ENCODE measurements at places on chromosomes 11 and 22. TPM values are rescaled to one million over a fixed set of nuclear protein-coding genes. Genes with fewer than 3 reads are reported as not detected.

GRCh38 chr11:126702987-126703386, 297.6 kb downstream of the KIRREL3 start:
- no peak for DNase-seq

DNA sequence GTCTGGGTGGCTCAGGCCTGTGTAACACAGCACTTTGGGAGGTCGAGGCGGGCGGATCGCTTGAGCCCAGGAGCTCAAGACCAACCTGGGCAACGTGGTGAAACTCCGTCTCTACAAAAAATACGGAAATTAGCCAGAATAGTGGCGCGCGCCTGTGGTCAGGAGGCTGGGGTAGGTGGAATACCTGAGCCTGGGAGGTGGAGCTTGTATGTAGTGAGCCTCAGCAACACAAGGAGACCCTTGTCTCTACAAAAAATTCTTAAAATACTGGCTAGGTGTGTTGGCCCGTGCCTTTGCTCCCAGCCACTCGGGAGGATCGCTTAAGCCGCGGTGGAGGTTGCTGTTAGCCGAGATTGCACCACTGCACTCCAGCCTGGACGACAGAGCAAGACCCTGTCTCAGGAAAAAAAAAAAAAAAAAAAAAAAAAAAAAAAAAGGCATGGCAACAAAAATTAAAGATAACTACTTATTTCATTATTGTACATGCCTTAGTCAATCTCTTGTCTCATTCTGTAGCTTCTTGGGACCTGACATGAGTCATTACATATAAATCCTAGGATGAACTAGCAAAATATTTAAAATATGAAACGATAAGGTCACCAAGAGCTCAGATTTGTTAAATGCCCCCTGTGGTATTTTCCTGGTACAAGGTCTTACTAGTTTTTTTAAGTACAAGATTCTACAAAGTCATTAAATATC, 1.1 kb downstream of the TAF1D start:
- peak; percentile 56 for DNase-seq

DNA sequence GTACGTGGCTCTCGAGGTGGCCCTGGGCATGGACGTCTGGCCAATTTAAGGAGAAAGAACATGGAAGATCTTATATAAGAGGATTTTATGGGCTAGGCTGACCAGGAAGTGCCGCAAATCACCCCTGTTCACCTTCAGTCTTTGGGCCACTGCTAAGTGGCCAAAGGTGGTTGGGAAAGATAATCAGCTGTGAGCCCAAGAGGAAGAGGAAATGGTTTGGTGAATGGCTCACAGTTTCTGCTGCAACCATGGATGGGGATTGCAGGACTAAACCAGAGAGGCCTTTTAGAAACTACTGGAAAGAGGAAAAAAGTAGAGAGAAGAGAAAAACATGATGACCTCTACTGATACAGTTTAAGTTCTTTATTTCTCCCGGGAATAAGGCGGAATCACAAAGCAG, 96.0 kb upstream of the ARHGAP20 start:
- DNase-seq, result no peak

DNA sequence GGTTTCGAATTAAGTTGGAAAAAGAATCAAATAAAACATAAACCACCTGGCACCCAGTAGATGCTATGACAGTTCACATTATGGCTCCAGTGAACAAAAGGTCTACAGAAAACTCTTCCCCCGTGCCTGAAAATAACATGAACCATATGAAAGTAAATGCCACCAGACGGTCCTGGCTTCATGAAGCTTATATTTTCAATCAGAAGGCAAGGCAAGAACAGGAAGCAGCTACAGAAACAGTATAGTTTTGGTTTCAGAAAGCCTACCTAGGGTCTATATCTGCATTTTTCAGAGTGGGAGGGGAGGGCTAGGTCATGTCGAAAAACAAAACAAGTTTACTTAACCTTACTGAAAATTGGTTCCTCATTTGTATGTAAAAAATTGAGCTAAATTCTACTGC, 9.8 kb downstream of the RAB30 start:
- DNase-seq, result no peak

NUP98 gene
- 145 TPM for total RNA-seq

DNA sequence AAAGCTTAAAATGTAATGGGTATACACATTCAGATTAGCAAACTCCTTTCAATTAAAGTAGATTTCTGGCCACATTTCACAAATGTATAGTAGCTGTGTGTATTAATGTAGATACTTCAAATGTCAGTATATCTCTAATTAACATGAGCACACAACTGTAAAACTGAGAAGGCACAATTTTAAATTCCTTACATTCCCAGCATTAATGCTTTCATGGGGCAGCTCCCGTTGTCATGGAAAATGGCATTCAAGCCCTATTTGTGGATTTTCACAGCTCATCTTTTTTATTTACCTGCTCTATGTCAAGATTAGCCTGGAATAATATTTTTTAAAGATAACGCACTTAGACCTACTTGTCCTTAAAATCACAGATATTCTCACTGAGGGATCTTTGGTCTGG, 113.6 kb upstream of the SOX6 start:
- no peak for DNase-seq

DNA sequence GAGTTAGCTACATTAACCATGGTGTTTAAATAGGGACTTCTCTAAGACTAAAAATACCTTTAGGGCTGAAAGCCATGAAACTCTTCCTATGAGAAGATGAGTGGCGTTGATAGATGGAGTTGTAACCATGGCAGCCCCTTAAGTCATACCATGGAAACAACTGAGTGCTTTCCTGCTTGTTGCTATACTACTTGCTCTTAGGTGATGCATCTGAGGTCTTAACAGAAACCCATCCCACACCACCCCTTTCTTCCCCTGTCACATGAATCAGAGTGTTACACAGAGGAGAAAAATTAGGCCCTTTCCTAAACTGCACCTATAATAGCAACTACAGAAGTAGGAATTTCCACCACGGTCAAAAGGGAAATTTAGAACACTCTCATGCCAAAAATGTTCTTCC, 64.3 kb upstream of the ZC3H12C start:
- peak; percentile 20 for DNase-seq

SLC6A5 gene
- total RNA-seq, result not detected

DNA sequence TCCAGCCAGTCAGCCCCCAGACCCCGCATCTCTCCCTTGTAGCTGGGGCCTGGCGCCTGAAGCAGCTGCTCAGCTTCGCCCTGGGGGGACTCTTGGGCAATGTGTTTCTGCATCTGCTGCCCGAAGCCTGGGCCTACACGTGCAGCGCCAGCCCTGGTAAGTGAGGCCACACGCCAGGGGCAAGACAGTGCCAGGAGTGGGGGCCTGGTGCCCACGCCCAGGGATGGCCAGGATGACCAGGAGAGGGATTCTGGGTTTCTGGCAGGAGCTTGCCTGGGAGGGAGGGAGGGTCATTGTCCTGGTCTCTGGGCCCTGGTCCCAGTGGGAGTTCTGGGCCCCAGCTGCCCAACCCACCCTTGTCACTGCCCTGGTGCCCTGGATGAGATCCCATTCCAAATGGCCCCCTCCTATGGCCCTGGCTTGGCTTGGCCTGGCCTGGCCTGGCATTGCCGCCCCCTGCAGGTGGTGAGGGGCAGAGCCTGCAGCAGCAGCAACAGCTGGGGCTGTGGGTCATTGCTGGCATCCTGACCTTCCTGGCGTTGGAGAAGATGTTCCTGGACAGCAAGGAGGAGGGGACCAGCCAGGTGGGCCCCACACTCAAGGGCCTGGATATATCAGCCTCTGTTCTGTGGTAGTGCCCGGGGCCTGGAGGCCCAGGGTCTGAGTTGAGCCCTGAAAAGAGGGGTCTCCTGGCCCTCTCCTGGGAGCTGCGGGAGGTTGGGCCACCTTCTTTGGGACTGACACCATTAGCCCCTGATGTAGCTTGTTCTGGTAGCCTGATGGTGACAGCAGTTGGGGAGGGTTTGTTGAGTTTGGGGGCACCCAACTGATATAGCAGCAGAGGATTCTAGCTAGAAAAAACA, 3.7 kb downstream of the SLC39A13 start:
- peak; percentile 26 for DNase-seq

DNA sequence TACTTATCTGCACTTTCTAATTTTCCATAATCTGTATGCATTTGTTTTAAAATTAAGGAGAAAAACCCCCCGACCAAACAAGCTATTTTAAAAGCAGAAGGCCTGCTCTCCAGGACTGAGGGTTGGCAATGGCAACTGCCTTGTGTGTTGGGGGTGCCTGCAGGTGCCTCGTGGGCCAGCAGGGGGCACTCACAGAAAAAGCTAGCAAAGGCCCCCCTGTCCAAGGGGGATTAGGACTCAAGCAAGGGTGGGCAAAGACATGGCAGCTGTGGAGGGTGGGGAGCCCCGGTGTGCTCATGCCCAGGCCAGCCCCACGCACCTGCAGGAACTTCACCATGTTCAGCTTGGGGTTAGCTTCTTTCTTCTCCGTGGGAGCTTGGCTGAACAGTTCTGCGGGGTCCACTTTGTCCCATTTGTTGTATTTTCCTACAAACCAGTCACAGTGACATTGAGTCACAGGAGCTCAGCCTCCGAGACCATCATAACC, 10.3 kb downstream of the TOP3B start:
- peak; percentile 23 for DNase-seq
